ENCODE measurements at places on chromosomes 1 and 21.

DNA sequence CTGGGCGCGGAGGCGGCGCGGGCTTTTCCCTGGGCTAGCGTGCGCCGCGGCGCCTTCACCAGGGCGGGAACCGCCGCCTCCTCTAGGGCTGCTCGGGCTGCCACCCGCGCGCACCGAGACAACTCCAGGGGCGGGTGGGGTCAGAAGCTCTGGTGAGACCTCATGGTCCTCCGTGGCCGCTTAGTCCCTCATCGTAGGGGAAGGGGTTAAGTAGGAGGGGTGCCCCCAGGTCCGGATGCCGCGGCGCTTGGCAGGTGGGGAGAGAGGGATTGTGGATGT, 559 bp downstream of the SERTAD4 start:
- no peak for DNase-seq

GRCh38 chr21:21096956-21097355, 98.7 kb downstream of the NCAM2 start:
- DNase-seq = no peak

DNA sequence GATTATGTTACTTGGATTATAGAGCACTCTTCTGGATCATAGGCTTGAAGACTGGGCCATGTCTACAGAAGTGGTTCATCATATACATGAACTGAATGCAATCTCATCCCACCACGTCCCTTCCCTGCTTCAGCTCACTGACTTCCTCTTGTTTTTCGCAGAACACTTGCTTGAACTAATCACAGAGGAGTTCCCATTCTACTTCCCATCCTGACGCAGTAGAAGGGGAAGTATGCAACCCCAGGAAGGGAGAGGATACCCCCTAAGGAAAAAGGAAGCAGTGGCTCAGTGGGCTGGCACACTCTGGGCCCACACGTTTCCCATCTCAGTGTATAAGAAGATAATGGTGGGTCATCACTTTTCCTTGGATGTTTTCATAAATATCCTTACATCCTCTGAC, 36.2 kb downstream of the CASQ2 start:
- no peak for DNase-seq

DNA sequence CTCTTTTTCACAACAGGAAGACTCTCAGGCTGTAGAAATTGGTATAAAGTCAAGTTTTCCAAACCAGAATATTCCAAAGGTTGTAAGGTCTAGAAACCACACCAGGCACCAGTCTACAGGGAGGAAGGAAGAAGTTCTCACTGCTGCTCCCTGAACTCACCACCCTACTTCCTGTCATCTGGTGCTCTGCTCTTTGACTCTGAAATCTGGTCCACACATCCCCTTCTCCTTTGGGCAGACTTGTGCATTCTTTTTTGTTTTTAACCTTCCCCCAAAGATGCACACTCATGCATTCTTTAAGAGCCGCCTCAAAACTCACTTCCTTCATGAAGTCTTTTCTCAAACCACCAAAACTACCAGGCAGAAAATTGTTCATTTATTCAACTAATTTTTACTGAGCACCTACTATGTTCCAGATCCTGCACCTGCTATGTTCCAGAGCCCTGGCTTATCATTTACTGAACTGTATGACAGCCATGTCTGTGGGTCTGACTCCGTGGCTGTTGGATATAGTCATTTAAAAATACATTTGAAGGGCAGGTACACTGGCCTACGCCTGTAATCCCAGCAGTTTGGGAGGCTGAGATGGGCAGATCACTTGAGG, 30.1 kb upstream of the EPS15 start:
- no peak for DNase-seq

- no peak for DNase-seq
These were observed 10.5 kb upstream of the LRRC8D start for GRCh38 chr1:89810302-89810701.

DNA sequence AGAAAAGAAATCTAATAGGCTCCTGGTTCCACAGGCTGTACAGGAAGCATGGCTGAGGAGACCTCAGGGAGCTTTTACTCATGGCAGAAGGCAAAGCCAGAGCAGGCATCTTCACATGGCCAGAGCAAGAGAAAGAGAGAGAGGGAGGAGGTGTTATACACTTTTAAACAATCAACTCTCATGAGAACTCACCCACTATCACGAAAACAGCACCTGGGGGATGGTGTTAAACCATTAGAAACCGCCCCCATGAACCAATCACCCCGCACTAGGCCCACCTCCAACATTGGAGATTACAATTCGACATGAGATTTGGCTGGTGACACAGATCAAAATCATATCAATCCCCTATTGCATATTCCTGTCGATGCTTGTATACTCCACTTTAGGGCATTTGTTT, 93.5 kb downstream of the MRPL39 start:
- no peak for DNase-seq

DNA sequence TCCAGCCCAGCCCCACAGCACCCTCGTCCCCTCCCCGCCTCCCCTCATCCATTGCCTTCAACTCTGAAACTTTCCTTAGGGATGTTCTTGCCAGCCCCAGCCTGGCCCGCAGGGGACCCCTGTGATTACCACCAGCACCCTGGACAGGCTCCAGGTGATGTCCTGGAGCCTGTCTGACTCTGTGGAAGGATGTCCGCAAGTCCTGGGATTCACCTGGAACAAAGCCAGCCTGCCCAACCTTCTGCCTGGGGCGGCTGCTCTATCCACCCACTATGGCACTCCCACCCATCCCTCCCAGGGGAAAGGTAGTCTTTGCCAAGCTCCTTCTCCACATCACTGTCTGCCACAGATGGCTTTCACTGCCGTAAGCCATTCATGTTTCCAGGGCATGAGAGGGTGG, 24.4 kb upstream of the PTPRF start:
- DNase-seq = no peak

DNA sequence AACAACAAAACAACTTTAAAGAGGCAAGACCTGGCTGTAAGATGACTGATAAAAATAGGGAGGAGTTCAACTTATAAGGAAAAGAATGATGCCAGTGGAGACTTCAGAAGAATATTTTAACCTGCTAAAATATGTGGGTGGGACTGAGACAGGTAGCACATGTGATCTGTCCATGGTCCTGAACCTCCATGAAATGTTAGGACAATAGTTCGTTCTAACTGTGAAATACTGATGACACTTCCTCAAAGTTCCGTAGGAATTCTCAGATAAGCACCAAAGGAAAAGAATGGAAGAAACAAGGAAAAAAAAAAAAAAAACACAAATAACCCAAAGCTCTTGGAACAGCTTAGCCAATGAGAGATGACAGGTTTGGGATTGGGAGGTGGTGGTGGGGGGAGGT, 44.7 kb downstream of the CDC42BPA start:
- DNase-seq = no peak

DNA sequence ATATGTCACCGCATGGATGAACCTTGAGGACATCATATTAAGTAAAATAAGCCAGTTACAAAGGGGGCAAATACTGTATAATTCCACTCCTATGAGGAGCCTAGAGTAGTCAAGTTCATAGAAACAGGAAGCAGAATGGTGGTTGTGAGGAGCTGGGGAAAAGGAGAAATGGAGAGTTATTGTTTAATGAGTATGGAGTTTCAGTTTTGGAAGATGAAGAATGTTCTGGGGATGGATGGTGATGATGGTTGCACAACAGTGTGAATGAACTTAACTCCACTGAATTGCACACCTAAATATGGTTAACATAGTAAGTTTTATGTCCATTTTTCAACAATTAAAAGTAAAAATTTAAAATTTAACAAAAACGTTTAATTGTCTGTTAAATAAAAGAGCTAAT, 220.9 kb upstream of the JUN start:
- no peak for DNase-seq

GRCh38 chr1:246730839-246731238, 6.6 kb downstream of the SCCPDH start:
- no peak for DNase-seq

DNA sequence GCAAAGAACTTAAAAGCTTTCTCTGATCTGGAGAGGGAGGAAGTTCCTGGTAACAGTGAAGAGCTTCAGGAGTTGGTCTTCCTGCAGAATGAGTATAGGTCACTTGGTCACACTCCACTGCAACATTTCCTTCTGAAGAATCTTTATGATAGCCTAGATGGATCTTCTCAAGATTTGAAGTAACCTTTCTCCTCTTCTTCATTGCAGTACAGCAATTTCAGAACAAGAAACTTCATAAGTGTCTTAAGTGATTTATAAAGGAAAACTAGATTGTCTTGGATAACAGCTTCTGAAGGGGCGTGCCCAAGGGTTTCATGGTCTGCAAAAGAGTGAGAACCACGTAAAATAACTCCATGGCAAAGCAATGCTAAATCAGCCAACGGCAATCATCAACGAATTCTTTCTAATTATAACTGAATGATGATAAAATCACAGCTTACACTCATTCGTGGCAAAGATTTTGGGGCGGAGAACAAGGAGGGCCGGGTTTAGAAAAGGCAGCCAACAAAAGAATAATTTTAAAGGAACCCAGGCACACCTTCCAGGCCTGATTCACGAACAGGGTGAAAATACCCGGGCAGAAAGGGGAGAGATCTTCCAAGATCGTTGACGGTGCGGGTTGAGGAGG, 53.9 kb upstream of the ASPM start:
- DNase-seq = no peak

DNA sequence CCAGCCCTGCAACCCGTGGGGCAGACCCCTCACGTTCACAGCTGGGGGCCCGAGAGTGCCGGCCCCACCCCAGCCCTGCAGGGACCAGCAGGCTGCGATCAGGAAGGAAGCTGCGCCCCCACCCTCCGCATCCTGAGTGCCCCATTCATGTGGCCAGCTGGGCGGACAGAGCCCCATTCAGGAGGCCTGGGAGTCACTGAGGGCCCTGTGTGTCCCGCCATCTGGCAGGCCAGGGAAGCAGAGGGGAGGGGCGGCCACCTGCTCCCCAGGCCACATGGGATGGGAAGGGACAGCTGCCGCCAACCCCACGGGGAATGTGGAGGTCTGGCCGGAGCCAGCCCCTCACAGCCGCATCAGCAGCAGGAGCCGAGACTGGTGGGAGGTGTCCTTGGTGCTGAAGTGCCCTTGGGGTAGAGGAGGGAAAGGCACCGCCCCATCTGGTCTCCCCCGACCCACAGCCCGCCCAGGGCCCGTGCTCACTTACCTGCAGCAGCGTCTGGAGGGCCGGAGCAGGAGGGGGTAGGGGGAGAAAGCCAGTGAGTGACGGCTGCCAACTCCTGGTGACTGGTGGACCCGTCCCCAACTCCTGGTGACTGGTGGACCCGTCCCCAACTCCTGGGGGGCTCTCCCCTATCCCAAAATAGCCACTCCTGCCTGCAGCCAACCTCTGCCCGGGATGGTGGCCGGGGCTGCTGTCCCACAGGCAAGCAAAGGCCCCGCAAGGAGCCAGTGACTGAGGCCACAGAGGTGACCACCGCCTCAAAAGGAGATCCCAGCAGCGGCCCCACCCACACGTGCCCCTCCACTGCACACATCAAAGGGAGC, 8.7 kb downstream of the ACAP3 start:
- DNase-seq = no peak

GRCh38 chr1:186927884-186928283, 99.1 kb downstream of the PLA2G4A start:
- DNase-seq = no peak

- DNase-seq = no peak
These were observed 2.2 kb downstream of the MYCBP start for GRCh38 chr1:38870996-38871395.

DNA sequence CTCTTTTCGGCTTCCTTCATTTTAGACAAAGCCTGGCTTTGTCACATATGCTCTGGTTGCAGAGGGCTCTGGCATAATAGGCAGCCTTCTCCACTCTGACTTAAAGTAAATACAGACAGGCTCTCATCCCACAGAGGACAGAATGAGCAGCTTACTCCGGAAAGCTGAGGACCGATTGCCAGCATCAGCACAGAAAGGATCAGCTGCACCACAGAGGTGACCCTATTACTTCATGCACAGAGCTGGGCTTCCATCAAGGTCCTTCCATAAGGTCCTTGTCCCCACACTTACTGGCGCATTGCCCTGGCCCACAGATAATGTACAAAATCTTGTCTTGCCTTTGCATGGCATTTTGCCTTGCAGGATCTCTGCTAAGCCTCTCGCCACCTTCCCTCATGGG, 67.6 kb downstream of the SEC16B start:
- DNase-seq = no peak

- no peak for DNase-seq
These were observed 868.0 kb downstream of the USP25 start for GRCh38 chr21:16597753-16598152.

- DNase-seq = no peak
These were observed 2.7 kb upstream of the LHX9 start for GRCh38 chr1:197914510-197914909.

GRCh38 chr1:67405473-67406245, 24.5 kb downstream of the SERBP1 start:
- no peak for DNase-seq

Measured in stimulated activated CD4-positive, alpha-beta T cell treated with anti-CD3 and anti-CD28 coated beads, Interleukin-15, amount 100 ng/mL, for 1 hour (primary cell).